ENCODE measurements at places on chromosomes 1 and 21.
A peak's percentile ranks its signal among the peaks of the same experiment; 100 is the strongest.

GRCh38 chr1:112044745-112045144, 55.3 kb upstream of the KCND3 start:
- no peak for DNase-seq

- DNase-seq = no peak
Measured at GRCh38 chr1:167974698-167975097, 37.8 kb upstream of the MPC2 start.

GRCh38 chr1:202452508-202452907, 104.0 kb downstream of the PPP1R12B start:
- no peak for DNase-seq

GRCh38 chr21:45651921-45652320, 8.4 kb downstream of the PCBP3 start:
- no peak for DNase-seq

GRCh38 chr1:32619701-32620485, 30.5 kb downstream of the ZBTB8OS start:
- DNase-seq = peak; percentile 19

GRCh38 chr1:178046591-178047270, 47.2 kb upstream of the RASAL2 start:
- peak; percentile 70 for DNase-seq

DNA sequence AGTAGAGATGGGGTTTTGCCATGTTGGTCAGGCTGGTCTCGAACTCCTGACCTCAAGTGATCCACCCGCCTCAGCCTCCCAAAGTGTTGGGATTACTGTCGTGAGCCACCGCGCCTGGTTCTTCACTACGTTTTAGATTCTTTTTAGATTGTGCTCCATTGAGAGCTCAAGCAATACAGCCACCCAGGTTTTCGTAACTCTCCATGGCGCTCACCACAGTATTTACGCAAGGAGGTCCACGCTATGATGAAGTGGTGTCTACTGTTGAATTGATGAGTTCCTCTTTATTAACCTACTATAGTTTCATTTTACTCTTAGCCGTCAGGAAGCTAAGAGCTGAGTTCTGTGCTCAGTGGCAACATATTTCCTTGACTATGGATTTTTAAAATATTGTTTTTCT, 1.8 kb upstream of the KIF1B start:
- DNase-seq = no peak

DNA sequence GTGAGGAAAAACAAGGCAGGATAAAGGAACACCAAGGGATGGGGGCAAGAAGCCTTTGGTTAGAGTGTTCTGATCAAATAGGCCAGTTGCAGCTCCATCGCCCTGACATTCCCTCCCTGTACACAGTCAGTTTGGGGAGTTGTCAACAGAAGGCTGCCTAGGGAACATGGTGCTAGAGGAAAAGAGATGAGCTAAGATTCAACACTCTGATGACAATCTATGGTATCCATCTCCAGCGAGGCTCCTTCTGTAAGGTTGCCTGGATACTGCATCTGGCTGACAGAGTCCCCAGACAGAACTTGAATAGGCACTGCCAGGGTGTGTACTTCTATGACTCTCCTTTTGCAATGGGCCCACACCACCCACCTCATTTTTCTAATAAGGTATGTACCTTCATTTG, 11.2 kb upstream of the SLAMF9 start:
- DNase-seq = no peak

Data from renal cortical epithelial cell (primary cell).